Hippocampal formation (tissue), 2 donors: ENCODE measurements at places on chromosomes 4 and X.

- DNase-seq, result no peak
Measured at GRCh38 chrX:150152036-150152435, 211.1 kb upstream of the MAMLD1 start.

DNA sequence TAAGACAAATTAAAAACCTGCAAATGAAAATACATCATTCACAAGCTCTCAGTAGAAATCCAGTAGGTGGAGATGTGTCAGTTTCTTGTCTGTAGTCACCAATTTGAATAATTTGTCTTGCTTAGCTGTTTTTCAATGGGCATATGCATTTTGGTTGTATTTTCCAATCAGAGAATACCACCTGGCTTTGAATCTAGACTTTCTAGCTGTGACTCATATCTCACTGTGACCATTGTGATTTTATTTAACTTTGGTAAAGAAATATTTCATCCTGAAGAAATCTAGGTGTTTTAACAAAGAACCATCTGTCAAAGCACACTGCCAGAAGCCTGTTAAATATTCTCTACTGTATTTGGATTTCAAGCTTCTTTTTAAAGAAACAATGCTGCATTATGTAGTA, 1650.6 kb upstream of the IGFBP7 start:
- DNase-seq, result no peak

- DNase-seq, result no peak
Measured at GRCh38 chr4:24001486-24002329, 111.9 kb upstream of the PPARGC1A start.

DNA sequence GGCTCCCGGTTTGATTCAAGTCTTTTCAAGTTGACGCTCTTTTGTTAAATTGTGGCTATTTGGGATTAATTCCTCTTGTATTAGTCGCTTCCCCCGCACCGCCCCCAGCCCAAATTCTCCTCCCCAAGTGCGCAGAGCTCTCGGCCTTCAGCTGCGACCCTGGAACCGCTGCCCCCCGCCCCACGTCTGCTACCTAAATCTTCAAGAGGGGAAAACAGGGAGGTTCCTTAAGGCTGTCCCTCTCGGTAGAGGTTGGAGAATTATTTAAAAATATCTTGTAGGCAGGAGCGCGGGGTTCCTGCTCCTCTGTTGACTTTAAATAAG, 860 bp upstream of the RPS6KA3 start:
- DNase-seq, result no peak

DNA sequence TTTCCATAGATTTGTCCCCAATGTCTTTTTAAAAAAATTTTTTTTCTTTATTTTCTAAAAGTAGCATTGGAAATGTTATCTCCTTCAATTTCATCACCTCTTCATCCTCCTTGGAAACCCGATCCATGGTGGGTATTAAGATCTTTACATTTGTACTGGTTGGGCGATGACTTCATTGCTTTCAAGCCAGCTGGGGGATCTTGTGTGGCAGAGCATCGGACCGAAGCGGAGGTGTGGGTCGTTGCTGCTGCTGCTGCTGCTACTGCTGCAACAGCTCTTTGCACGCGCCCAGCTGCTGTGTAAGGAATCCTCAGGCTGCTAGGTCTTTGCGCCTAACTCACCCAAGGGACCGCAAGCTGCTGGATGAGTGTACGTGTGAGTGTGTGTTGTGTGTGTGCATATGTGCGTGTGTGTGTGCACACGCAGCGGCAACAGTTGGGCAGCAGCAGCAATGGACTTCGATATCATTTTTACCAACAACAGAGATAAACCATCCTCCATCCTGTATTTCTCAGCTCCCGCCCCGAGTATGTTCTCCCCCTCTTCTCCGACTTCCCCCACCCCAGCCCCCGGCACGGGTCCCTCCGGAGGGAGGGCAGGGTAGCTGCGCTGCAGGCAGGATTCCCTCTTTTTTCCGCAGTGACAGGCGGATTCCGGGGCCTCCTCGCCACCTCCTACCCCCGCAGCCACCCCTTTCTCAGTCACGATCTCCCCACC, 768 bp upstream of the CDKL5 start:
- no peak for DNase-seq

- DNase-seq, result no peak
Measured at GRCh38 chr4:1747603-1747967, 26.3 kb downstream of the TACC3 start.

GRCh38 chr4:55321707-55322264, 24.3 kb upstream of the SRD5A3 start:
- peak; percentile 60 for DNase-seq

GRCh38 chr4:3288571-3289094, 4.2 kb upstream of the RGS12 start:
- no peak for DNase-seq

GRCh38 chrX:40103565-40104323, 6.0 kb upstream of the BCOR start:
- no peak for DNase-seq

DNA sequence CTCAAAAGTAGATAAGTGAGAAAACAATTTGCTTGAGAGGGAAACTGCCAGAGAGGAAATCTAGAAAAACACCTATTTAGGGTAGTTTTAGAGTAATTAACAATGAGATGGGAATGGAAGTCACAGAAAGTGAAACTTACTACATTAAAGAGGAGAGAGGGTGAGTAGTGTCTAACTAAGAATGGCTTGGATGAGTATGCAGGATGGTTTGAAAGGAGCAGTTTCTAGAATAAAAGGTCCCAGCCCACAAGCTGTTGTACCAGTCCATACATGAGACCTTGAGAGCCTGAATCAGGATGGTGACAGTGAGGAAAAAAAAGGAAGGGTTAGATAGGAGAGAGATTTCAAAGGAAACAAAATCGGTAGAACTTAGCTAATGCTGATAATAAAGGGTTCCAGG, 1.3 kb downstream of the GAR1 start:
- DNase-seq, result no peak

GRCh38 chrX:387729-388128, 1.0 kb upstream of the PPP2R3B start:
- DNase-seq, result no peak

DNA sequence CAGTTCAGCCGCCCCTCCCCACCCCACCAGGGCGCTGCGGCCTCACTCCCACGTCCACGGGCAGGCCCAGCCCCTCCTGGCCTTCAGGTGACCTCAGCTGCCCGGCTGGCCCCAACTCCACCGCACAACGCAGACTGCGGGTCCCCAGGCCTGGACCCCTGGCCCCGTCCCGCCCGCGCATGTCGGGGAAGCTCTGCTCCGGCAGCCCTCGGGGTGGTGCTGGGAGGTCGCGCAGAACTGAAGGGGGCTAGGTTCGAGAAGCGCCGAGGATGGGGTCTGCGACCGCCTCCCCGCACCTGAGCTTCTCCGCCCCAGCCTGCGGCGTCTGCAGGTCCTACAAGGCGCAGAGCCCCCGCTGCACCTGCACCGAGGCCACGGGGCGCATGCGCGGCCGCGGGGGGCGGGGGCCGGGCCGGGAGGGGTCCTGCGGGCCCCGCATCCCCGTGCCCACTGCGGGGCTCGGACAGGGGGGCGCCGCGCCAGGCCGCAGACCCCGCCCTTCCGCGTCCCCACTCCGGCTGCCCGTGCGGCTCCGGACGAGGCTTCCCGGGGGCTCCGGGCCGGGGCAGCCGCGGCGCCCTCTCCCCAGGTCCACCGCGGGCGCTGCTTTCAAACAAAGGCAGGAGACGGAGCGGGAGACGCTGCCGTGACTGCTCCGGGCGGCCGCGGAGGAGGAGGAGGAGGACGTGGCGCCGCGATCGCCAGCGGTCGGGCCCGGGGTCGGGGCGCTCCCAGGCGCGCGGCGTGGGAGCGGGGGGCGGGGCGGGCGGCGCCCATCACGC, 672 bp upstream of the NAT8L start:
- DNase-seq, result no peak

- no peak for DNase-seq
Measured at GRCh38 chr4:2047781-2048581, 11.1 kb upstream of the NAT8L start.

DNA sequence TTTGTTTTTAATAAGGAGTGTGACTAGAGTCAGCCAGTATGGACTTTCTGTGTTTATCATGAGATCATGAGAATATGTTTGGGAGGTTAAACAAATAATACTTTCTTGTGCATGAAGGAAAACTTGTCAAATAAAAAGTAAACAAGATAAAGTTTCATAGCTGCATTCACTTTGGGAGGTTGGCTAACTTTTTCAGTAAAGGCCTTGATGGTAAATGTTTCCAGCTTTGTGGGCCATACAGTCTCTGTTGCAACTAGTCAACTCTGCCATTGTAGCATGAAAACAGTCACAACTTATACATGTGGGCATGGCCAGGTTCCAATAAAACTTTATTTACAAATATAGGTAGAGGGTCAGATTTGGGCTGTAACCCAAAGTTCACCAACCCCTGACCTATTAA, 150.4 kb downstream of the MID1 start:
- no peak for DNase-seq

GRCh38 chr4:96044971-96045370, 205.1 kb downstream of the PDHA2 start:
- no peak for DNase-seq

DNA sequence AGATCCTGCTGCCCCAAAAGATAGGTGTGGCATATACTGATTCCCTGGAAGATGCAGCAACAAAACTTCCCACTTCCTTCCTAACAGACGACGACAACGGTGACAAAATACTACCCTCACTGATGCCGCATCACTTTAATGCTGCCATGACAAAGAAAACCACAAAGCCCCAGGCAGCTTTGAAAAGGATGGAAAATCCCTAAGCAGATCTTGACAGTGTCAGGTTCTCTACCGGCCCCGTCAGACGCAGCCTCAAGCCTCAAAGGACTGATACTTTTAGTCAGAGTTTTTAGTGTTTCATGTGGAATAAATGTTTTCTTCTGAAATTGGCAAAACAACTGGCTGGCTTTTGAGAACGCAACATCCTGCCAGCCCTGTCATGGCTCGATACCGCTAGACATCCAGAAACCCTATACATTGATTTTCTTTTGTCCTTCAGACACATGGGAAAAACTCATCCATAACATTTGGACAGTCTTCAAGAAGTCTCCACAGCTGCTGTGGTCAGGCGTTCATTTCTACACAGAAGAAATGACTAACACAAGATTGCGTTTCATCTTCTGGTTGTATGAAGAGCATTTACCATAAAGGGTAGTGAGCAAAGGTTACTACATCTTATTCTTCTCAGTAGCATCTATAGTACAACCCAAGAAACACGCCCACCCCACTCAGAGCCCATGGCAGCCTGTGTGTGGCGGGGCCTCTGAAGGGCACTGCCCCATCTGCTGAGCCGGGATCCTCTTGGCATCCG, 60.1 kb downstream of the GATB start:
- no peak for DNase-seq

GRCh38 chrX:123348468-123348867, 164.4 kb downstream of the GRIA3 start:
- no peak for DNase-seq

GRCh38 chr4:168715896-168716295, 219.0 kb downstream of the PALLD start:
- DNase-seq, result no peak

- DNase-seq, result no peak
Measured at GRCh38 chr4:182142176-182143085, 100.8 kb upstream of the TENM3 start.

DNA sequence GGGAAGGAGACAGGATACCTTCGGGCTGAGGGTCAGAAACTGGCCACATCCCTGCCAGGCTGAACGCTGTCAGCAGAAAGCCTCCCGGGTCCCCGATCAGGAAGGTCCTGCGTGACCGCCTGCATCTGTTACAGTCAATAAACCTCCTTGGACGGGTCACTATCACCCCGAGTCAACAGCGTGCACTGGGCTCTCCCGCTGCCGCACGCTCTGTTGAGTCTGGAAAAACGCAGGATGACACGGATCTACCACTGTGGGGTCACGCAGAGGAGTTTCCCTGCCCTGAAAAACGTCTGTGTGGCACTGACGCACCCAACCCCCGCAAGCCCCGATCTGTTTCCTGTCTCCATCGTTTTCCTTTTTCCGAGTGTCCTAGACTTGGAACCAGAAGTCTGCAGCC, 12.1 kb downstream of the PPP2R3B start:
- DNase-seq, result no peak

- no peak for DNase-seq
Measured at GRCh38 chrX:42759881-42760280, 18.1 kb downstream of the PPP1R2C start.

DNA sequence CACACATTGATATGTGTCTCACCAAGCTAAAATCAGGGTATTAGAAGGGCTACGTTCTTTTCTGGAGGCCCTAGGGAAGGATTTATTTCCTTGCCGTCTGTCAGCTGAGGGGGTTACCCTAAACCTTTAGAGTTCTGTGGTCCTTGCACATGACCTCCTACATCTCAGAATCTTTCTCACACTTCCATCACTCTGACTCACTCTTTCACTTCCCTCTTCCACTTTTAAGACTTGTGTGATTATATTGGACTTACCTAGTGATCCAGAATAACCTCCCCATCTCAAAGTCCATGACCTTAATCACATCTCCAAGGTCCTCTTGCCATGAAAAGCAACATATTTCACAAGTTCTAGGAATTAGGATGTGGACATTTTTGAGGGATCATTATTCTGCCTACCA, 53.6 kb upstream of the FUNDC1 start:
- no peak for DNase-seq

DNA sequence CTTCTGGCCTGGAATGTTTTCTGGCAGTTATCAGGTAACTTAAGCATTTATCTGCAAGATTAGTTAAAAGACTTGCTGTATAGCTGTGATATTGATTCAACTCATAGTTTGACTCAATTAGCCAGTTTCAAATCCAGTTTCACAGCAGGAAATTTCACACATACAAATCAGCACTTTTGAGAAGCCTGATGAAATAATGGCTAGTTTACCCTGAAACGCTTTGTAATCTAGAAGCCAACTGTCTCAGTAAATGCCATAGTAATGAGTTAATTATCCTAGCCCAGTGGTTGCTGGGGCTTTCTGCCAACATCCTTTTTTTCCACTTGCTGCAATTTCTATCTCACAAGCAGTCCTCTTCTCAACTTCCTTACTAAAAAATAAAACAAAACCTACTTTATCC, 53.1 kb downstream of the ARHGEF38 start:
- no peak for DNase-seq

DNA sequence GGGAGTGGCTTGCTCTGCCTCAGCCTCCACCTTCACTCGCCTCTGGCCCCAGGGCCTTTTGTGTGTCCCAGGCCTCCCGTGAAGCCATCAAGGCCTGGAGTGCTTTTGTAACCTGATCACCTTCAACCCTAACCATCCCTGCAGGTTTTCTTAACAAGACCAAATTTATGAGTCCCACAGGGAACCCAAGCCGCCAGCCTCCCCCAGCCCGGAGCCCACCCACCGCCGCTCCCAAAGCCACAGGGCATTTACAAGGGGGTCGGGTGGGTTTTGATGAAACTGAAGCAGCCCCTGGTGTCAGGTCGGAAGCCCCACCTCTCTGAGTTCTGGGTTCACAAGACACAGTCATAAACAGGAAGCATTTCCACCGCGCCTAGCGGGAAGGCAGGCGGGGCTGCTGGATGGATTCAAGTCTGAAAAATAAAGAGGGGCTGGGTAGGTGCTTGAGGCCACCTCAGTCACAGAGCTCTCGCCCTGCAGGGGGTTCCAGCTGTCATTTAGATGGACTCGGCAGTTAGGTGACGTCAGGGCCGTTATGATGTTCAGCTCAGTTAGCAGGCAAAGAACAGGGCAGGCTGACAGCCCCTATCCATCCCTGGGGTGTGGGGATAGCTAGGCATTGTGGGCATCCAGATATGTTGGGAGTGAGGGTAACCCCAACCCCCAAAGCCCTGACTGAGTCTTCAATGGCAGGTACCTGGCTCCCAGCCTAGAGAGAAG, 128.5 kb downstream of the BCOR start:
- DNase-seq, result no peak
